Right cardiac atrium (tissue), 5 donors: ENCODE measurements at places on chromosomes 6 and 20.

GRCh38 chr6:22804620-22805261 is 235.4 kb downstream of the HDGFL1 start:
- no peak for DNase-seq

- DNase-seq = peak; percentile 75
Measured at GRCh38 chr20:36482044-36482473, 59.3 kb upstream of the MYL9 start.

DNA sequence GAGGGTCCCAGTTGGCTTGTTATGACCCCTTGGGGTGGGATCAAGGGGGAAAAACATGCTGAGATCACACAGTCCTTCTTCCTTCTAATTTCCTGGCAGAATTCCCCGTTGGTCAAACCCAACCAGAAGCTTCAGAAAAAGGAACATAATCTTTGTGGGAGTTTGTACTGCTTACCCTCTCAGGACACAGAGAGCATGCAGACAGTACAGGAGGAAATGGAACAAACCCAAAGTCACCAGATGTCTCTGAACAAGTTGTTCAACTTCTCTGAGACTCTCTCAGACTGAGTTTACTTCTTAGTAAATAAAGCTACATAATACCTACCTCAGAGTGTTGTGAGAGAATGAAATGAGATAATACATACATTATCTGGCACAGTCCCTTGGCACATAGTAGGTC is 181.1 kb upstream of the TSHZ2 start:
- no peak for DNase-seq

DNA sequence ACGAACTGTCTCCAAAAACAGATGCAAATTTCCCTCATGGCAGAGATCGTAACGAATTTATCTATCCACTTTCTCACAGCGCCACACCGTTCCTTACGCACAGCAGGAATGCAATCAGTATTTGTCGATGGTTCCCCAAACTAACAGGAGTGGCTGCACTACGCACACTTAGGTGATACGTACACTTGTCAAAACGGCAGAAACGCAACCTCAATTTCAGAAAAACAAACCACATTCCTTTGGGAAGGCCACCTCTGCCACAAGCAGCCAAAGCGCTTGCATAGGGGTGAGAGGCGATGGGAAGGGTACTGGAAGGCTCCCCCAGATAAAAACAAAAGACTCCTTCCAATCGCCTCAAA is 638 bp downstream of the MDN1 start:
- no peak for DNase-seq

- no peak for DNase-seq
Measured at GRCh38 chr20:56629464-56630085, 469 bp downstream of the TFAP2C start.

- peak; percentile 72 for DNase-seq
Measured at GRCh38 chr20:2752567-2753460, 47.6 kb downstream of the CPXM1 start.

GRCh38 chr6:40713002-40713719 is 126.0 kb upstream of the LRFN2 start:
- DNase-seq = no peak

- no peak for DNase-seq
Measured at GRCh38 chr6:7523922-7524321, 17.5 kb upstream of the DSP start.

- DNase-seq = no peak
Measured at GRCh38 chr20:16699293-16699692, 30.5 kb upstream of the SNRPB2 start.

- peak; percentile 90 for DNase-seq
Measured at GRCh38 chr20:4601630-4602296, 119.9 kb upstream of the PRND start.

- DNase-seq = no peak
Measured at GRCh38 chr6:2839195-2839981, 2.3 kb downstream of the SERPINB1 start.

DNA sequence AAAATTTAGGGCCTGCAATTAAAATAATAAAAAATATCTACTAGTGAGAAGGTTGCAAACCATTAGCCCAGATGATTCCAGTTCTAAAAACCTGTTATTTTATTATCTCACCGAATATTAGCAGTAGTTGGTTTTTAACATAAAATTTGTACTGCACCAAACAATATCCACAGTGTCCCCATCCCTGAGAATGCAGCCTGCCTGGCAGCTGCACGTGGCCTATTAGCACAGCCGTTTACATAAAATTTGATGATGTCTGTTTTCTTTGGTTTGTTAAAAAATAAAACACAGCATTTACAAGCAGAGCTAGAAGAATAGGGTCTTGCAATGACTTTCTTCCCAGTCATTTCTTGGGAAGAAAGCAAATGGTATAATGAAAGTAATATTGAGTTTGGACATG is 58.2 kb downstream of the FUT9 start:
- DNase-seq = no peak

DNA sequence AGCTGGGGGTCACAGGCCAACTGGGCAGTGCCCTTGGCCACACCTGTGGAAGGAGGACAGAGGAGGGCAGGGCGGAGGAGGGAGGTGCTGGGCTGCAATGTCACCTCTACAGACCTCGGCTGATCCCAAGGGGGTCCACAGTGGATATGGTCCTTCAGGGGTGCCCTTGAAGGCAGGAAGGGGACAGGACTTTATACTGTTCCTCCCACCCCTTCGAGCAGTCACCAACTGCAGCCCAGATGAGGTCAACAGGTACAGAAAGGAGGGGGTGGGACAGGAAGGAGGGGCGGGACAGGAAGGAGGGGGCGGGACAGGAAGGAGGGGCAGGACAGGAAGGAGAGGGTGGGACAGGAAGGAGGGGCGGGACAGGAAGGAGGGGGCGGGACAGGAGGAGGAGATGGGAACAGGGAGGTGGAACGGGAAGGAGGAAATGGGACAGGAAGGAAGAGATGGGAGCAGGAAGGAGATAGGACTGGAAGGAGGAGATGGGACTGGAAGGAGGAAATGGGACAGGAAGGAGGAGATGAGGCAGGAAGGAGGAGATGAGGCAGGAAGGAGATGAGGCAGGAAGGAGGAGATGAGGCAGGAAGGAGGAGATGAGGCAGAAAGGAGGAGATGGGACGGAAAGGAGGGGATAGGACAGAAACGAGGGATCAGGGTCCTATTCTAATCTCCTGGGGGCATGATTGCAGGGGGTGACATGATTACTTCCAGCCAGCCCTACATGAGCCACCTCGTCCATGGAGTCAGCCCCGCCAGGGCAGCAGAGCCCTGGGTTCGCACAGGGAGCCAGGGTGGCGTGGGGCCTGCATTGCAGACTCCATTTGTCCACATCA is 19.4 kb upstream of the MRGBP start:
- no peak for DNase-seq

DNA sequence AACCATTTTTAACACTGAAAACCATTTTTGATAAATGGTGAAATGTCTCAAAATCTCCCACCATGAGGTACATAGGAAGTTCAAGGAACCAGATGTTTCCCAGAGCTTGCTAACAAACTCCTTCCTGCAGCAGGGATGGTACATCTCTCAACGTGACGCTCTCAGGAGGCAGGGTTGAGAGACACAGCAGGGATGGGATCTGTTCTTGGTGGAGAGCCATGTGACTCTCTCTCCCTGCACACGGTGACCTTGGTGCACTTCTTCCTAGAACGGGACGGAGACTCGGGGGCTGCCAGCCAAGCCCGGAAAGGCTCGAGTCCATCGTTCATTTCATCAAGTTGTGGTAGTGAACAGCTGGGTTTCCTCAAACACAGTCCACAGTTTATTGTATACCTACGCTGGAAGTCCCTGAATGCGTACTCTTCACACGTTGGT is 94.2 kb downstream of the FAM50B start:
- DNase-seq = peak; percentile 57

GRCh38 chr6:119317007-119317406 is 32.6 kb downstream of the MAN1A1 start:
- DNase-seq = no peak

GRCh38 chr20:20373091-20373571 is 5.2 kb downstream of the INSM1 start:
- no peak for DNase-seq

DNA sequence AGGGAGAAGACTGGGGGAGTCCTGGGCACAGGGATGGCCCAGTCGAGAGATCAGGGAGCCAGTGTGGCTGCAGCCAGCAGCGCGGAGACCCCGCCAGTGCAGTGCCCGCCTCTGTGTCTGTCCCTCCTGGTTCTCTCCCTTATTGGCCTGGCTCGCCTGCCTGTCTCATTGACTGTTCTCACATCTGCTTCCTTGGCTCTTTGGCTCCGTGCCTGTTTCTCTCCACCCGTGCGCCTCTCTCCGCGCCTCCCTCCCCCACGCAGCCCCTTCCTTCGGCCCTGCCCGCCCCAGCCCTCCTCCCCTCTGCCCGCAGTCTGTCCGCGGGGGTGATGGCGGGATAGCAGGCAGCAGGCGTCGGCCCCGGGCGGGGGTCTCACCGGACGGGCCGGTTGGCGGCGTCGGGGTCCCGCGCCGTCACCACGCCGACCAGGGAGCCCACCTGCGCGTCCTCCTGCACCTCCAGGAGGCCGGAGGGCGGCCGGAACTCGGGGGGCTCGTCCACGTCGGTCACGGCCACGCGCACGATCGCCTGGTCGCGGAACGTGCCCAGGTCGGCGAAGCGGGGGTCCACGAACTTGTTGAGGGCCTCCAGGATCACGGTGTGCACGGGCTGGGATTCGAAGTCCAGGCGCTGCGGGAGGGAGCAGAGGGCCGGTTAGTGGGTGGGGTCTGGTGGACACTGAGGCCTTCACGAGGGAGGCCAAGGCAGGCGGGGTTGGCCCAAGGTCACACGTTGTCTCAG is 92.0 kb downstream of the CD40 start:
- peak; percentile 62 for DNase-seq

- DNase-seq = no peak
Measured at GRCh38 chr6:16670617-16671051, 90.6 kb downstream of the ATXN1 start.

- DNase-seq = peak; percentile 89
Measured at GRCh38 chr6:3750317-3751076, 1.0 kb downstream of the PXDC1 start.

GRCh38 chr6:119314885-119315272 is 34.7 kb downstream of the MAN1A1 start:
- DNase-seq = no peak

DNA sequence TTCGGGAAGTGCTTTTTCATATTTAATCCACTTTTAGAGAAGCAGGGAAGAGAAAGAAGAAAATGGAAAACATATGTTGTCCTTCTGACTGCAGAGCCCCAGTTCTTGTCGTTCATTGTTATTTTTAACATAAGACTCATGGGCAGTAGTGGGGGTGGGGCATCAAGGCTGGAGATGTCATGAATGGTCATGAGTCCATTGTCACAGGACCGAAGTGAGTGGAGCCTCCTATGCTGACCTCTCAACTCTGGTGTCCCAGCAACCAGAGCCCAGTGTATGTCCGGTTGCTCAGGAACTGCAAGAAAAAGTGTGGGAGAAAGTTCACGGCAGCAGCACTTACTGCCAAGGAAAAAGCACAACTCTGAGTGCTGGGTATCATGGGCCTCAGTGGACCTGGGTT is 108.6 kb downstream of the BANF2 start:
- peak; percentile 75 for DNase-seq
